ENCODE measurements at places on chromosomes 3 and 15.

DNA sequence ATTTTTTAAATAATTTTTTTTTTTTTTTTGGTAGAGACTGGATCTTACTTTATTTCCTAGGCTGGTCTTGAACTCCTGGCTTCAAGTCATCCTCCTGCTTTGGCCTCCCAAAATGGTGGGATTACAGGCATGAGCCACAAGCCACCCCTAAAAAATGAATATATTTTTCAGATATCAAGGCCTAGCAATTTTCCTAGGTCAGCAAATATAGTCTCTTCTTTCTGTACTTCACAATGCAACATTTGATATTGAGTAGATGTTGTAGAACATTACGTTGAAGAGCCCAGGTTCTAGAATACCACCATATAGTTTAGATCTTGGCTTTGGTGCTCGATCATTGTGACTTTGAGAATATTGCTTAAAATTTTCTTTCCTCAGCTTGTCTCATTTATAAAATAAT, 437.9 kb downstream of the CNTN4 start:
- no peak for DNase-seq

- DNase-seq: no peak
These were observed 225.8 kb upstream of the ICE2 start for GRCh38 chr15:60704717-60705116.

GRCh38 chr3:24352893-24353553, 141.6 kb downstream of the THRB start:
- no peak for DNase-seq

GRCh38 chr3:13144163-13145023, 71.2 kb upstream of the IQSEC1 start:
- no peak for DNase-seq

GRCh38 chr15:90877315-90877714, 7.0 kb upstream of the FES start:
- no peak for DNase-seq

DNA sequence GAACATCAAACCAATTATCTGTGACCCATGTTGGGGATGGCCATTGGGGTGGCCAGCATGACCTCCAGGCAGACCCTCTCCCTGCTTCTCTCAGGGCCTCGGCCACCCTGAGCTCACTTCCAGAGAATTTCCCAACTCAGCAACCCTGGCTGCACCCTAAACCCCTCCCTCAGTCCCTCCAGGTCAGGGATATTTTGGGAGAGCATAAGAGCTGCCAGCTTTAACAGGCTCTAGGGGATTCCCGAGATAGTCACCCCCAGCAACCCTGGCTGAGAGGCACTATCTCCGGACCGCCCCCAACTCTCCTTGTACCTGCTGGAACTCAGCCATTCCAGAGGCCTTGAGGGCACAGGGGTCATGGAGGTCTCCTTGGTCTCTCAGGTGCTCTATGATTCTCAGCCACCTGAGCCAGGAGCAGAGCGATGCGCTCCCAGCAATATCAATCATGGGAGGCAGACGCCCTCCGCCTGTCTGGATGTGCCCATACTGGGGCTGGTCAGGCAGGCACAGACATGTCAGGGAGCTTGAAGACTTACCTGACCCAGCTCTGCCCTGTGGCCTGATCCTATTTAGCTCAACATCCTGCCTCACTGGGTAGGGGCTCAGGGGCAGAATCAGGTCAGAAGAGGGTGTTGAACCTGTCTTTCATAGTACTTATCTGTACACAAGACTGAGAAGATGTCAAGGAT, 34.9 kb upstream of the CILP start:
- DNase-seq: no peak

DNA sequence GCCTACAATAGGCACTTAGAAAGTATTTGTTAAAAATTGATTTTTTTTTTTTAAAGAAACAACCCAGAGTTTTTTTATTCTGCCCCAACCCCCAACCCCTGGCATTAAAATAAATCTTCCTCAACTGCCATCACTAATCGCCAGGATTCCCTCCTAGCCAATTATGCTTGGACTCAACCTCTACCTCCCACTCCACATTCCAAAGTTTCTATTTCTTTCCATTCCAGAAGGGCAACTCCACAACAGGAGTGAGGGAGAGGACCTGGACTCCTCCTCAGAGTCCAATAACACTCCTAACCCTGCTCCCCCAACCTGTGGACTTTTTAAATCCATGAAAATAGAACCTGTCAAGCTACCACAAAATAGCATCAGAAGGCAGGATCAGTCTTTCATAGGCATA, 99.4 kb downstream of the ADAMTS9 start:
- no peak for DNase-seq

DNA sequence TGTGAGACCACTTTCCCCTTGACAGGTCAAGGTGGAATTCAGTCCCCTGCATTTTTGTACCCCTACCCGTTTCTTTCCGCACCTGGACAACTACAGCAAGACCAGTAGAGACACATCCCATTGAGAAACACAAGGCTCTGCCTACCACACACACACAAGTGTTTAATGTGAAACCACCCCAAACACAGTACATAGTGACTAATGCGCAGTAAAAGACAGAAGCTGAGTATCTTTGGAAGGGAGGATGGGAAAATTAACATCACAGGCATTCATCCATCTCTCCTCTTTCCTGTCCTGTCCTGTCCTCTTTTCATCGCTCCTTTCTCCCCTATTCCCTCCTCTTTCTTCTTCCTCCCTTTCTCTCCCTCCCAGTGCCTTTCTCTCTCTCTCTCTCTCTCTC, 64.8 kb downstream of the SCN11A start:
- DNase-seq: no peak

- no peak for DNase-seq
These were observed 98.9 kb downstream of the TOP2B start for GRCh38 chr3:25565807-25566206.

DNA sequence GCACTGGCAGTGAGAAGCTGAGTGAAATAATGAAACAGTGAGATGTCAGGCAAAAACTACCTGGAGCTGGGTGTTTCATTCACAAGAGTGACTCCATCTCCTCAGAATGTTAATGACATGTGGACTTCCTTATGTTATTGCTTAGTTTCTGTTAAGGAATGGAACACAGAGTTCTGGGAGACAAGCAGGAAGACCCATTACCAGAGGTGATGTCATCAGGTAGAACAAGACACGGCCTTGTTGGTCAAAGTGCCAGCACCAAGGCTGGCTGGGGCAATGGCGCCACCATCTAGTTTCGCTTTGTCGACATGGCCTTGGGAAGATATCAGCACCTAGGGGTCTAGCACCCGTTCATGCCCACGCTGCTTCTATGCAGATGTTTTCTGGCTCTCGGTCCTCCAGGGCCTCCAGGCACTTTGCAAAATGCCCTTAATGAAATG, 252.2 kb downstream of the FAM43A start:
- no peak for DNase-seq

- no peak for DNase-seq
These were observed 57.2 kb downstream of the KIF9 start for GRCh38 chr3:47225310-47225906.

GRCh38 chr3:117589454-117589853, 879.9 kb downstream of the TUSC7 start:
- DNase-seq: no peak

DNA sequence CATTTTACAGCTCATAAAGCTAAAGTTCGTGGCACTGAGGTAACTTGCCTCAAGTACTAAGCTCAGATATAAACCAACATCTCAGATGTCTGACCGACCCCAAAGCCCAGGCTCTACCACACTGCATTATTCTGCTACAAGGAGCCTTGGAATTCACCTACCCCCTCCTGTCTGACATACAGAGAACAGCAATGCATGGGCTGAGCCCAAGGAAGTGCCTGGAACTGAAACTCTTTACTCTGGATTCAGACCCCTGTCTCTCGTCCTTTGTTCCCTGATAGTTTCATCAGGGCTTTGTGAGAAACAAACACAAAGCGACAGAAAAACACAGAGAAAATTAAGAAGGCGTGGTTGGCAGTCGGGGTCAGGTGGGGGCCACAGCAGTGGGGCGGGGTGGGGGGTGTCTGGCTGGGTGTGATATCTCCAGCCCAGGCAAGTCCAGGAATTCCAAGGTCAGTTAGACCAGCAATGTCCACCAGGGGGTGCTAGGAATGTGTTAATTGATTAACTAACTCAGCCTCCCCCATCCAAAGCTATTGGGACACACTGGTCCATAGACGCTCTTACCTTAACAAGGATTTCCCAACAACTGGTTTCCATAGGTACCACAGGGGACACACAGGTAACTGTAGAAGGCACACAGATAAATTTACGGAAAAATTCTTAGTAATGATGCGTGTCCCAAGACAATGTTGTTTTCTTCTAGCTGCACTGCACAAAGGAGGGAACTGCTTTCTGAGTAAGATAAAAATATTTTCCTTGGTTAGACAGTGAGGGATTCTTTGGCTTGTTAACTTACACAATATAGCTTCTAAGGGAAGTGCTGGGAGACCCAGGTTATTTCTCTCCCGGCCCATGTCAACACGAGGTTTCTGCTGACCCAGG, 18.8 kb upstream of the SSUH2 start:
- peak; percentile 42 for DNase-seq

- no peak for DNase-seq
These were observed 2.2 kb upstream of the CELSR3 start for GRCh38 chr3:48664929-48665328.

- no peak for DNase-seq
These were observed 40.4 kb downstream of the GOLGA6A start for GRCh38 chr15:74041777-74042435.

DNA sequence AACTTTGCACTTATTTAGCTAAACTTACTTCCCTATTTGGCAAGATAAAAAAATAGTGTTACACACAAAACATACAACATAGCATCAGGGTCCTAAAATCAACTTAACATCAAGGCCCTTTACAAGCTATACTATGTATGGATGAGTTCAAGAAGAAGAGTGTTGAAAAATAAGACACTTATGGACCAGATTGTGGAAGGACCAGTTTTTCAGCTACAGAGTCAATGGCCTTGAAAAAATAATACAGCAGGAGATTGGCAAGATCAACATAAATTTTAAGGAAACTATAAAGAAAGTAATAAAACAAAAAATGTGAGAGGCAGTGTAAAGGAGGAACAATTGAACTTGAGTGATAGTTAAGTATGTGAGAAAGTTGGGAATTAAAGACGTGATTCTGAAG, 66.3 kb upstream of the BBX start:
- DNase-seq: no peak
